Cardiac septum (tissue), 1 donor: ENCODE measurements at places on chromosomes 13 and 19. TPM values are rescaled to one million over a fixed set of nuclear protein-coding genes. Genes with fewer than 3 reads are reported as not detected.

NAXD gene
- 23.7 TPM for total RNA-seq

EXOC3L2 gene
- 1.7 TPM for total RNA-seq

CLEC4M gene
- total RNA-seq: not detected

ZNF709 gene
- total RNA-seq: 0.94 TPM

VSIG10L gene
- total RNA-seq: 0.86 TPM

MCEMP1 gene
- 0.54 TPM for total RNA-seq

TPP2 gene
- total RNA-seq: 31.0 TPM

ZFP30 gene
- 6.6 TPM for total RNA-seq

MEF2B gene
- total RNA-seq: 0.67 TPM

PNMA8B gene
- total RNA-seq: 0.75 TPM

- no peak for DNase-seq
These were observed 375.3 kb downstream of the MTUS2 start for GRCh38 chr13:29195456-29195855.

- DNase-seq: no peak
These were observed 1.6 kb downstream of the MIDN start for GRCh38 chr19:1249990-1250436.

DNA sequence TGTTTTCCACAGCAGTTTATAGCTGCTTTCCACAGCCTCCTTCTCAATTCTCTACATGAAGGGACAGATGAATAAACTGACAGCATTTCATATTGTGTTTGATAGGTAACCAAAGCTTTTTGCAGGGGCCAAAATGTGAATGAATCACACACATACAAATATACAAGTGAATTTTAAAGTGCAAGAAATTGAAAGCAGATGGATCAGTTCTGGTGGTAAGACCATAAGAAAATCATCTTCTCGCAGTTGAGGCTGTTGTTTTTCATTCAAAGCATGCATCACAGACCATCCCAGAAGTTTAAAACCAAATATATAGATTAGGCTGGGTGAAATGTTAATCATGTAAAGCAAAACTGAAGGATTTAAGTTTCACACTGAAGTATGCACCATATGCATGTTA, 1569.4 kb downstream of the PCDH9 start:
- no peak for DNase-seq

DNA sequence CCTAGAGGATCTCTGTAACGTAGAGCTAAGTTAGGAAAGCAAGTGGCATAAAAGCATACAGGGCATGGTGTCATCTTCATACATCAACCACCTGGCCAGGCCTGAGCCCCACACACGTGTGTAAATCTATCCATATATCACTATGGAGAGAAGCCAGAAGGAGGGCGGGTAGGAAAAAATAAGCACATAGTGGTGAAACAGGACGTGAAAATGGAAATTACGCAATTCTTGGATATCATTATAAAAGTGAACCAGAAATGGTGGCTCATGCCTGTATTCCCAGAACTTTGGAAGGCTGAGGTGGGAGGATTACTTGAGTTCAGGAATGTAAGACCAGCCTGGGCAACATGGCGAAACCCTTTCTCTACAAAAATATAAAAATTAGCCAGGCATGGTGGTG, 43.4 kb downstream of the PDCD5 start:
- DNase-seq: no peak

- DNase-seq: no peak
These were observed 9.6 kb upstream of the SLC15A1 start for GRCh38 chr13:98761986-98762616.

GRCh38 chr13:50998326-50998725, 88.7 kb downstream of the RNASEH2B start:
- no peak for DNase-seq

- DNase-seq: no peak
These were observed 24.4 kb upstream of the GPR18 start for GRCh38 chr13:99282264-99283231.

DNA sequence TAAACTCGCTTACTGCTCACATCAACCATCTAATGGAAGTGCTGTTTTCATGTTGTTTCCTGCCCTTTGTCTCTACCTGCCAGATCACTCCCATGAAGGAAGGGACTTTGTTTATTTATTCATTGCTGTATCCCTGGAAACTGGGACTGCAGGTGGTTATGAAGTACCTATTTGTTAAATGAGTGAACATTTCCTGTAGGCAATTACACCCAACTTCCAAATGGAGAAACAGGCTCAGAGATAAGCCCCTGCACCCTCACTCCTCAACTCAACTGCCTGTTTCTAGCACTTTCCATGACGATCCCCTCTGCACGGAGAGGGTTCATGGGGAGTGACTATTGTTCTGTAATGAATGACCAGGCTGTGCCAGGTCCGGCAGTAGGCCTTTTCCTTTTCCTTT, 1.9 kb upstream of the SELENOW start:
- DNase-seq: no peak

DNA sequence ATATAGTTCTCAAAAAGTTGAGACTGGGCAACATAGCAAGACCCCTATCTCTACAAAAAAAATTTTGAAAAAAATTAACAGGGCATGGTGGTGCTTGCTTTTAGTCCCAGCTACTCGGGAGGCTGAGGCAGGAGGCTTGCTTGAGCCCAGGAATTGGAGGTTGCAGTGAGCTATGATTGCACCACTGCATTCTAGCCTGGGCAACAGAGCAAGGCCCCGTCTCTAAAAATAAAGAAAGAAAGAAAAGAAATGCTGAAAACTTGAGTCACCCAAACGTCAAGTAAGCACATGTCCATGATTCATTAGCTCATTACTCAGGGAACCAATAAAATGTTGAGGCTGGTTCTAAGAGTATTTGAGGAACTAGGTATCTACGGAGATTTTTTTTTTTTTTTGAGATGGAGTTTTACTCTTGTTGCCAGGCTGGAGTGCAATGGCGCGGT, 33.9 kb upstream of the SEMA6B start:
- no peak for DNase-seq

- no peak for DNase-seq
These were observed 93.0 kb upstream of the TEX29 start for GRCh38 chr13:111227405-111227804.

DNA sequence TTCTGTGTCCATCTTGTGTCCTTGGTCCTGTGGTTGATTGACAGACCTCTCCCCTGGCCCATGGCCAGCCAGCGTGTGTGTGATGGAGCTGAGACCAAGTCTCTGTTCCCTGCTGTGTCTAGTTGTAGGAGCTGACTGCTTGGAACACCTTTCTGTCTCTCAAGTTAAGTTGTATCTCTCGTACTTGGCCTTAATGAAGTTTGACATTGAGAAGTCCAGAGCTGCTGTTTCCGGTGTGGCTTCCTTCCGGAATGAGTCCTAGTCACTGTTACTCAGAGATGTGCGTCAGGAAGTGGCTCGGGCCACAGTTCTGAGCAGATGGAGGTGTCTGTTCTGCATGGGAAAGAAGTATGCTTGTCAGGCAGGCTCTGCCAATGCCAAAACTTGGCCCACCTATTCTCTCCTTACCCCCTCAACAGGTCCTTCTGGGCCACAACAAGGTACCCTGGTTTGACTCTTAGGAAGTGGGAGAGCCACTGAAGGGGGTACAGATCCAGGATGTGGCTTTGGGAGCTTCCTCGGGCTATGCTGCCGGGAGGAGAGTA, 54.3 kb downstream of the GATAD2A start:
- peak; percentile 88 for DNase-seq

DNA sequence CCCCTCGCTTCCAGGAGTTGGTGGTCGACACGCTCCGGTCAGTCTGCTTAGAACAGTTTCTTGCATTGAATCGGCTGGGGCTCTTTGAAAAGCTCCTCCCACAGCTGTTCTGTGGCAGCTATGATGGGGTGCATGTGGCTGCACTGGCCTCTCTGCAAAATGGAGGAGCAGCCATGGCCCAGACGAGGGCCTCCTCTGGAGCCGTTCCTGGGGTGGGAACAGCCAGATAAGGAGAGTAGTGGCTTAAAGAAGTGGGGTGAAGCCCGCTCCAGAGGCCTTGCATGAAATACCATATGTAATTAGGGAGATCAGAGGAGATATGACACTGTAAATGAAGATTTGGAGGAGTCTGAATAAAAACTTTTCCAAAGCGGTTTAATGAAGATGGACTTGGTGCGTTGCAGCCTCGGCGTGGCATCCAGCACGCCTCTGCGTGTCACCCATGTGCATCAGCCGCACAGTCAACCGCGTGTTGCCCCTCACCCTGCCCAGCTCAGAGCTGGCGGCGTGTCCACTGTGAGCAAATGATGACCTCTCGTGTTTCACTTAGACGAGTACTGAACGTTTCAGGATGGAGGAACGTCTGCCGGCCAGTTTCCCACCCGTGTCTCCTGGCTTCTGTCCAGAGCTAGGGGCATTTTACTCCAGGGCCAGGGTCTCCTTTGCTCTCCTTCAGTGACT, 199.2 kb downstream of the TEX29 start:
- no peak for DNase-seq

- DNase-seq: no peak
These were observed 121.9 kb upstream of the TSC22D1 start for GRCh38 chr13:44698066-44698465.

DNA sequence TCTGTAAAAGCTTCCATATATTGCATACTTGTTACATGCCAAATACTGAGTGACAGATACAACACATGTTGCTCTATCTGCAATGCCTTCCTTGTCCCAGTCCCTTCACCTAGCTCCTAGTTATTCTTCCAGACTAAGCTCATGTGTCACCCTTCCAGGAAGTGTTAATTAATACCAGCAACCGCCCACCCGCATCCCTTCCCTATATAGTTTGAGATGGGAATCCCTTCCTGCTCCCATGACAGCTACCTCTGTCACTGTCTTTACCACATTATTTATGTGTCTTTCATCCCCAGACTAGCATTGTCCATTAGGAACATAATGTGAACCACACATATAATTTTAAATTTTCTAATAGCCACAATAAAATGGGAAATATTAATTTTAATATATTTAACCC, 49.5 kb upstream of the FRY start:
- DNase-seq: no peak

- no peak for DNase-seq
These were observed 95.2 kb downstream of the LRCH1 start for GRCh38 chr13:46648166-46648607.

GRCh38 chr13:63773476-63773875, 2357.8 kb upstream of the PCDH20 start:
- no peak for DNase-seq

- DNase-seq: no peak
These were observed 305.3 kb downstream of the IRS2 start for GRCh38 chr13:109481040-109481439.

- DNase-seq: no peak
These were observed 147.4 kb downstream of the RNF17 start for GRCh38 chr13:24911133-24911908.

DNA sequence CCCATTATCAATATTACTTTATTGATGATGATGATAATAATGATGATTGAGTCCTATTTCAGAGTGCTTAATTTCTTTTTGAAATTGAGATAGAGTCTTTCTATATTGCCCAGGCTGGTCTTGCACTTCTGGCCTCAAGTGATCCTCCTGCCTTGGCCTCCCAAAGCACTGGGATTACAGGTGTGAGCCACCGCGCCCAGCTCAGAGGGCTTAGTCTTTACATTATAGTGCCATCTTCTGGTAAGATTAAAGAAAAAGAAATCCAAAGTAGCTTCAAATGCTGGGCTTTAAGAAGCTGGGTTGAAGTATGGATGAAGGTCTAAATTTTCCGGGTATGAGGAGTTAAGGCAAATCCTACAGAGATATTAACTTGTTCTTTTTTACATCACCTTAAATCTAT, 3.4 kb upstream of the ZNF333 start:
- no peak for DNase-seq

- no peak for DNase-seq
These were observed 1020.5 kb upstream of the SLC10A2 start for GRCh38 chr13:104086759-104087158.

DNA sequence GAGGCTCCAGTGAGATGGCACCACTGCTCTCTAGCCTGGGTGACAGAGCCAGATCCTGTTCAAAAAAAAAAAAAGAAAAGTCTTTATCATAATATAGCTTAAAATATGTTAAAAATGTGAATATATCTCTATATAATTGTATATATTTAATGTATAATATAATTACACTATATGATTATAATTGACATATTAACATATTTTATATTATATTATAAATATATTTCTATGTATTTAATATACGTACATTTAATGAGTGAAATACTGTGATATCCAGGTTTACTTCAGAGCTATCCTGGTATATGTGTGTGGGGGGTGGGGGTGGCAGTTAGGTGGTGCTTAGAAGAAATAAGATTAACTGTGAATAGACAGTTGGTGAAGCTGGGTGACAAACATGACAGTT, 35.6 kb upstream of the SPRY2 start:
- no peak for DNase-seq

DNA sequence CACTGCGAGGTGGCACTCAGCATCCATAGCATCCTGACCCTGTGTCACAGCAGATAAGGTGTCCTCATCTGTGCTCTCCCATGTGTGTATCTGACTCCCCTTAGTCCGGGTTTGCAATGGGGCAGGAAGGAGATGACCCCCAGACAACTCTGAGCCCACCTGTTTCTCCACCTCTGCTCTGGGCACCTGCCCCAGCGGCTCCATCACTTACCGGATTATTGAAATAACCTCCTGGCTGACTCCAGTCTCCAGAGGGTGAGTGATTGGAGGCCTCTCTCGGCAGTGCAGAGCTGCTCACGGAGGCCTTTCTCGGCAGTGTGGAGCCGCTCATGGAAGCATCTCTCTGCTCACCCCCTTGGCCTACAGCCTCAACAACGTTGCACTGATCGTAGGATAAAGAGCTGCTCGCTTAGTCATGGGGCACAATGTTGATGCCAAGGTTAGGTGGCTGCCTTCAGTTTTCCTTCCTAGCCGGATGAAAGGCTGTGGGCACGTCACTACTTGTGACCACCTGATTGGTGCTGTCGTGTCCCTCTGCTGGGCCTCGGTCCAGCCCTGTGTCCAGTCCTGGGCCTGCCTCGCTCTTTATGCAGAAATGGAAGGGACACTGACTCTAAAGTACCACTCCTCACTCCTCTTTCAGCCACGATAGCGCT, 67.6 kb downstream of the TEX29 start:
- peak; percentile 47 for DNase-seq

DNA sequence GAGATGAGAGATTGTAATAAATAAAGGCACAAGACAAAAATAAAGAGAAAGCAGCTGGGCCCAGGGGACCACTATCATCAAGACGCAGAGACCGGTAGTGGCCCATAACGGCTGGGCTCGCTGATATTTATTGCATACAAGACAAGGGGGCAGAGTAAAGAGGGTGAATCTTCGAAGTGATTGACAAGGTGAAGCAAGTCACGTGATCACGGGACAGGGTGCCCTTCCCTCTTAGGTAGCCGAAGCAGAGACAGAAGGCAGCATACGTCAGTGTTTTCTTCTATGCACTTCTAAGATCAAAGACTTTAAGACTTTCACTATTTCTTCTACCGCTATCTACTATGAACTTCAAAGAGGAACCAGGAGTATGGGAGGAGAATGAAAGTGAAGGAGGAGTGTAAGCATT, 4.6 kb upstream of the PRKCG start:
- DNase-seq: no peak

- DNase-seq: no peak
These were observed 8.8 kb downstream of the SERPINE3 start for GRCh38 chr13:51348069-51348967.

DNA sequence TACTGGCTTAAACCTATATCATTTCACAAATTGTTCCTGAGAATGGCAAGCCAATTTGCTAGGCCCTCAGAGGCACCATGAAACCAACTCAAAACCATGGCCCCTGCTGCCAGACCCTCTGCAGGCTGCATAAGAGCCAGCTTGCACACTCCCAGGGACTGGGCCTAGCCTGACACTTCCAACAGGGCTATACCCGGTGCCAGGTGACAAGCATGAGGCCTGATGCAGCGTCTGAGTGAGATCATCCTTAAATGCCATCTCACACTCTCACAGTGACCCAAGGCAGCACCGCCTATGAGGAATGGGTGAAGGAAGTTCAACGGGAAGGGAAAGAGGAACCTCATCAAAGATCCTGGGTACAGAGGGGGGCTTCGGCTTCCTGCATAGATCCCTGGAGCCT, 65.6 kb downstream of the C13orf42 start:
- no peak for DNase-seq
